ENCODE measurements at places on chromosomes 7 and 10.

DNA sequence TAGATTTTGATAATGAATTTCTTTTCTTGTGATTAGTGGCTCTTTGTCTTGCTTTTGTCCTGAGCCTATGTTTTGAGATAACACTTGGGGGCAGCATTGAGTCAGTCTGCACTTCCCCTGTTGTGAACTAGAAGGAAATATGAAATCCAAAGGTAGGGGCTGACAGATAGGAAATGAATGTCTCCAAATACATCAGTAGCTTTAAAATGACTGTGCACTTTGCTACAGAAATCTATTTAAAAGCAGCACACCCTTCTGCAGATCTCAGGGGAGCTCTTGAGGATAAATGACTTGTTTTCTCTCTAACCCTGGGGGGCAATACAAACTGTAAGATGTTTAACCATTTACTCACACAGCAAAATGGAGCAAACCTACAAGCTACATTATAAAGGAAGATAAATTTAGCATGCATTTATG, 176.0 kb upstream of the MYO3A start:
- no peak for DNase-seq

GRCh38 chr10:117462424-117462792, 80.1 kb upstream of the EMX2 start:
- no peak for DNase-seq

DNA sequence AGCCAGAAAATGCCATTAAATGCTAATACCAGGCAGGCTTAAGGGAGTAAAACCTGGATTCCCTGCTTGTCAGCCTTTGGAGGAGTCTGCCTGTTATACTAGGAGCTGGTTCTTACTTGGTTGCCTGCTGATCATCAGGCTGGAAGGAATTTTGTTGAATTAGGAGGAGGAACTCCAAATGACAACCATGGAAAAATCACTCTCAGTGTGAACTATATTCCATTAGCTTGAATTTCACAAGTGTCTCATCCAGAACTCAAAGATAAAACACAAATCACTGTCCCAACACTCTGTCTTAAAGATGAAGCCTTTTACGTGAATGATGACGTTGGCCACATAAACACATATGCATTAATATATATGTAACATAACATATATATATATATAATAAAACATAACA, 238.9 kb upstream of the PLXDC2 start:
- no peak for DNase-seq

DNA sequence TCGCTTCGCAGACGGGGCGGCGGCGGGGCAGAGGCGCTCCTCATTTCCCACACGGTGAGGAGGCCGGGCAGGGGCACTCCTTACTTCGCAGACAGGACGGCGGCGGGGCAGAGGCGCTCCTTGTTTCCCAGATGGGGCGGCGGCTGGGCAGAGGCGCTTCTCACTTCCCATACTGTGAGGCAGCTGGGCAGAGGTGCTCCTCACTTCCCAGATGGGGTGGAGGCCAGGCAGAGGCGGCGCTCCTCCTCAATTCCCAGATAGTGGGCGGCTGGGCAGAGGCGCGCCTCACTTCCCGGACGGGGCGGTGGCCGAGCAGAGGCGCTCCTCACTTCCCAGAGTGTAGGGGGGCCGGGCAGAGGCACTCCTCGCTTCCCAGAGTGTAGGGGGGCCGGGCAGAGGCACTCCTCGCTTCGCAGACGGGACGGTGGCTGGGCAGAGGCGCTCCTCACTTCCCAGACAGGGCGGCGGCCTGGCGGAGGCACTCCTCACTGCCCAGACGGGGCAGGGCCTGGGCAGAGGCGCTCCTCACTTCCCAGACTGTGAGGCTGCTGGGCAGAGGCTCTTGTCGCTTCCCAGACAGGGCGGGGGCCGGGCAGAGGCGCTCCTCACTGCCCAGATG, 43.1 kb downstream of the ZEB1 start:
- no peak for DNase-seq

DNA sequence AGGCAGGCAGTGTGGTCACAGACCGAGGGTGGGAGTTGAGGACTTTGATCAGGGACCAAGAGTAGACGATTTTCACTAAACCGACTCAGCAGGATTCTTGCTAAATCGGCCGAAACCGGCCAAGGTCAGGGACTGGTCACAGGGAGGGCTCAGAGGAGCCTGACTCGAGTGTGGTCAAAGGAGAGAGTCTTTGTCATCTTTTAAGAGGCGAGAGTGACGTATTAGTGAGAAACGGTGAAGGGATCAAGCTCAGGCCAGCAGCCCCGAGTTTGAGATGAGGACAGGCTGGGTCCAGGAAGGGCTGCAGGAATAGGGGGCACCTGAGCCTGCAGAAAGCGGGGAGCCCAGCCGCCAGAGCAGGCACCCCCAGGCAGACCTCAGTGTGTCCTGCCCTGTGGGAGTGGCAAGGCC, 41.6 kb upstream of the FAM20C start:
- DNase-seq, result peak; percentile 48

DNA sequence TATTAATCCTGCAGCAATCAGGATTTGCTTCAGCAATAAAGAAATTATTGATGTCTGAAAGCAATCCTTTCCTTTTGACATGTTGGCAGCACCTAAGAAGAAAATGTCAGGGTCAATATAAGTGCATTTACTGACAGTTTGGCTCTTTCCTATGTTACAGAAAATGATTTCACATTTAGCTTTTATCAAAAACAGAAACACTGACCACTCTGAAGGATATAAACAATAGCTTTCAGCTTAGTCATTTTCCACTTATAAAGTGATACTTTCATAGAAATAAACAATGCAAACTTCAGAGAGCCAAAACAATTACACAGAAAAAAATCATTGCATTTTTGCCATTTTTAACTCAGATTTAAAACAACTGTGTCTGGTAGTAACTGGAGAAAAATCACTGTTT, 325.6 kb upstream of the KAT6B start:
- no peak for DNase-seq

Measured in upper lobe of left lung (tissue), 6 donors.